Lung (tissue), 17 donors: ENCODE measurements at places on chromosomes 12 and 14.

DNA sequence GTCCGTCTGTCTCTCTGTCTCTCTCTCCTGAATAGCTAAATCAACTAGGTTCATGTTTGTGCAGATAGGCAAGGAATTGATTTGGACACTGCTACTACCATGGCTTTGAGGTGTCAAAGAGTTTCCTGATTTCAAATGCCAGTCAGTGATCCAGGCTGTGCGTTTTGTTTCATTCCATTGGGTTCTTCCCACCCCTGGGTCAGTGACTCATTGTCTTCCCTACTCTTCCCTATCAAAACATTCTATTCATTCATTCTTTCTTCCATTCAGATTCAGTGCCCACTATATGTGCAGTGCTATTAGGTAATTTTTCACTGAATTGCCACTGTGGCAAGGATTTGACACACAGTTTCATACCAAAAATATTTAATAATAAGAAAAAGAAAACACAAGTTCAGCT lies 50.4 kb downstream of the RPH3A start:
- DNase-seq = no peak

GRCh38 chr14:61472801-61473376 lies 151.5 kb downstream of the PRKCH start:
- DNase-seq = no peak

DNA sequence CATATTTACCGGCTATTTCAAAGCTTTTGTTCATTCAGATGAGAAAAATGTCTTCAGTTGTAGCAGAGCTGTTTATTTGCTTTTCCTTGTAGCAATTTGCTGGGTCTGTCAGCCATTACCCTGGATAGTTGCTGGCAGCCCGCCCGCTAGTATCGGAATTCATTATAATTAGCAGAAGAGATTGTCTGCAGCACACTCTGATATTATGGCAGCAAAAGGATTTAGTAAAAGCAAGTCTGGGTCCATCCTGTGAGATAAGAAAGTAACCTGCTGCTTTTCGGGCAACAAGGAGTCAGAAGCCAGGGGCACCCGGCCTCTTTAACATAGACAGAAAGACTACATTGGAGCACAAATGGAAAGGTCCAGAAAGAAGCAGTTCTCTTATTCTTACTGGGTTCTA lies 6.1 kb upstream of the SLC35E3 start:
- DNase-seq = no peak

DNA sequence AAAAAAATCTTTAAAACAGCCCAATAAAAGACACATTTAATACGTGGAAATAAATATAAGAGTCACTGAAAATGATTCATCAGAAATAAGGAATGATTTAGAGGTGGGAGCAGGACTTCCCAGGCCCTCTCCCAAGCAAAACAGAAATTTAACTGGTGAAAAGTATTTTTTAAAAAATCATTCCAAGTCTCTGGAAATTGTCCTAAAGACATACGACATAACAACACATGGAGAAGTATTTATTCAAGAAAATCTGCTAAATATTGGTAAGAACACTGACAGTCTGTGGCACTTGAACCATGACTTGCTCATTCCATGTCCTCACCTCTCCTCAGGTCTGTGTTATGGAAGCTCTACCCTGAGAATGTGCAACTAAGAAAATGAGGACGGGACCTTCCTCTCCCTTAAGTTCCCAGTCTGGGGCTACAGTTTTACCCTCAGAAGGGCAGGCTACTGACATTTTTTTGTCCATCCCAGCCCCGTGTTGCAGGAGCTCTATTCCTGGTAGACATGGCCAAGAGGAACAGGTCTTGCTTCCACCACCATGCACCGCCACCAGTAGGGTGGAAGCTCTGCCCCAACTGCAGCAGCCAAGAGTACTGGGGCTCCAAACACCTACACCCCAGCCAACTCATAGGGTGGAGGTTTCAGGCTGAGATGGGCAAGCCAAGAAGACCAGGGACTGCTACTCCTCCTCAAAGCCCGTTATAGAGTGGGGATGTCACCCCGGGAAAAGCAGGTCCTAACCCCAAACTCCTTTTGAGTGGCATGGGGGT lies 193.0 kb downstream of the CRADD start:
- DNase-seq = no peak

DNA sequence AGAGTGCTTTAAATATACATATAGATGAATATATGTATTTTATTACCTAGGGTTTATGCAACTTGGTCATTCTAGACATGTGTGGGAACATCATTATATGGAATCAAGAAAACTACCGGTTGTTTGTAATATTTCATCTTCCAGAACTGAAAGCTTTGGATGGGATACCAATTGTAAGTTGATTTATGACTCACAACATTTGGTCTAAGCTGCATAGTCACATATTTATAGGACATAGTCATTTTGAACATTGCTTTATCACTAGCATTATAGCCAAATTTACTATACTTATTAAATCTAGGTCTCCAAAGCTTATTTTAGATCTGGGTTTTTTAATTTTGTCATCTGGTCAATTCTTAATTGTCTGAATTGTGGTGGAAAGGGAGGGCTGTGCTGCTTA lies 83.7 kb upstream of the PCNX4 start:
- no peak for DNase-seq

- no peak for DNase-seq
These were observed 55.5 kb downstream of the ESR2 start for GRCh38 chr14:64238631-64239030.

- DNase-seq = no peak
These were observed 130.3 kb downstream of the CEP83 start for GRCh38 chr12:94329366-94329765.

GRCh38 chr14:91149462-91149861 lies 35.6 kb downstream of the DGLUCY start:
- peak; percentile 48 for DNase-seq

GRCh38 chr12:38555620-38556591 lies 239.3 kb downstream of the ALG10B start:
- DNase-seq = no peak

DNA sequence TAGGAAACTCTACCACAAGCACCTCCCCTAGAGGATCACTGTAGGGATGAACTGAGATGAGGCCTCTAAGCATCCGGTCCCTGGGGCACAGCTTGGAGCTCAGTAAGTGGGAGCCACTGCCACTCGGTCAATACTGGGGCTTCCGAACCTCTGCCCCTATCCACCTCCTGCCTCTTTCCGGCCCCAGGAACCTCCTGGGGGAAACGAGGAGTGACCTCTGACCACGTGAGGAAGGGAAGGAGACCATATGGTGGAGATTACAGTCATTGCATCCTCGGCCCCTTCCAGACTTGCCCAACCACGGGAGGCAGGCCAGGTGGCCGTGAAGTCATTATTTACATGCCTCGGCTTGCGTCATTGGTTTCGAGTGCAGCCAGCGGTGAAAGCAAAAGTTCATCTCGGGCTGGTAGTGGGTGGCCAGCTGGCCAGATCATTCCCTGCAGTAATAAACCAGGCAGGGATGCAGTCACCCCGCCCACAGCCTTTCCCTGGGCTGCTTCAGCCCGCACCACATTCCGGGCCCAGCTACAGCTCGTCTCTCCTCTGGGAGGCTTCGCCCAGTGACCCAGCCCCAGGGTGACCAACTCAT lies 65.4 kb downstream of the C14orf132 start:
- DNase-seq = peak; percentile 80

DNA sequence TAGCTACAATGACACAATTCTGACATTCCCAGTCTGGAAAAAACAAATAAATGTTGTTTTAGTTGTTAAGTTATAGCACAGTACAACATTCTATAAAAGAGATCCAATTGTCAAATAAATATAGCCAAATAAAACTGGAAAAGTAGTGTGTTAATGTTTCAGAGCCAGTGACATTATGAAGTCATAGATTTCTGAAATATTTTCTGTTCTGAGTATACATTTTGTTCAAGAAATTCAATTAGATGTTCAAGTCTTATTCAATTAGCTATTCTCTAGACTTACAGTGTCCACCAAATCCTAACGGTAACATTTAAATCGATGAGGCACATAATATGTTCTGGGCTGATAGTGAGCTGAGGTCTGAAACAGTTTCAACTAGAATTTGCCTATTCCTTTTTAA lies 196.1 kb upstream of the ABCD2 start:
- DNase-seq = no peak

DNA sequence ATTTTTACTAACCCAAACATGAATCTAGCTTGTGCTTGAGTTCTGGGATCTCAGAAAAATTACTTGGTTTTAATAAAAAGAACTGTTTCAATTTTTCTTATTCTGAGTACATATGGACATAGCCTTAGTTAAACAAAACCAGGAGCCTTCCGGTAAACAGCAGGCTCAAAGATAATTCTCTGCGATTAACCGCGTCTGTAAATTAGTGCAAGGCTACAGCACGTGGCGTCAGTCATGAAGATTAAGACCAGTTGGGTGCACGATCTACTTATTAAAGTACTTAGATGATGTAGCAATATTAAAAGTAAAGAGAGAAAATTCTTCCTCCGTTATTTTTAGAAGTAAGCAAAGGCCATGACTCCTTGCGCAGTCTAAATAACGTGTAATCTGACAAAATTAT lies 700 bp downstream of the KCNJ8 start:
- DNase-seq = peak; percentile 46

DNA sequence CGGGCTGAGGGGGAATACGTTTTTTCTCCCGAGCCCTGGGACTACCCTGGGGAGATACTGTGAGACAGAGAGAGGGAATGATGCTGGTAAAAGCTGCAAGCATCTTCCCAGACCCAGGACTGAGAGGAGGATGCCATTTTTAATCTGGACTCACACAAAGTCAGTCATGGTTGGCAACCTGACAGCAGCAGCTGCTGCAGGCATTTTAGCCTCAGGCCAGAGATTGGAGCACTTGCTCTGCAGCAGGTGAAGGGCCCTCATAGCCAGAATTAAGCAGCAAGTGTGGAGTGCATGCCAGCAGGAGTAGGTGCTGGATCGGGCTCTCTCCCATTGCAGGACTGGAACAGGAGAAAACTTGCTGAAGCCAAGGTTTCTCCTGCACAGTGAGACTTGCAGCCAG lies 361.1 kb upstream of the CLEC14A start:
- peak; percentile 31 for DNase-seq

GRCh38 chr12:80373666-80374065 lies 70.4 kb upstream of the PTPRQ start:
- peak; percentile 14 for DNase-seq

GRCh38 chr12:51071663-51072062 lies 11.7 kb downstream of the CSRNP2 start:
- DNase-seq = no peak
